Stimulated activated CD8-positive, alpha-beta memory T cell treated with anti-CD3 and anti-CD28 coated beads, Interleukin-2, amount 100 ng/mL, for 1 hour (primary cell): ENCODE measurements at places on chromosomes 7 and 10.

DNA sequence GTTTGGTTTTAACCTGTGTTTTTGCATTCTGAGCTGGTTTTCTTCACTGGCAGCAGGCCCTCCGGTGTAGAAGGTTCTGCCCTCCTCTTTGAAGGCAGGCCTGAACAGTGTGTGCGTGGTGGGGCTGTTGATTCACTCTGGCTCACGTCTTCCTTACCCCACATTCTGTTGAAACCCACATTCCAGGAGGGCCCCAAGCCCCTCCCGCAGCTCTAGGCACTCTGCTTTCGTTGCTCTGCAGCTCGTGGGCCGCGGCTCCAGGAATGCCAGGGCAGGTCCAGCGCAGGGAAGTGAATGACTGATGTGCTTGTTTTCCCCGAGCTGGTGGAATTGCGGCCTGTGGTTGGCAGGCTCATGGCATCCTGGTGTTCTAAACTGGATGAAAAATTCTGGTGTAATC is 49.0 kb downstream of the HTRA1 start:
- no peak for DNase-seq

DNA sequence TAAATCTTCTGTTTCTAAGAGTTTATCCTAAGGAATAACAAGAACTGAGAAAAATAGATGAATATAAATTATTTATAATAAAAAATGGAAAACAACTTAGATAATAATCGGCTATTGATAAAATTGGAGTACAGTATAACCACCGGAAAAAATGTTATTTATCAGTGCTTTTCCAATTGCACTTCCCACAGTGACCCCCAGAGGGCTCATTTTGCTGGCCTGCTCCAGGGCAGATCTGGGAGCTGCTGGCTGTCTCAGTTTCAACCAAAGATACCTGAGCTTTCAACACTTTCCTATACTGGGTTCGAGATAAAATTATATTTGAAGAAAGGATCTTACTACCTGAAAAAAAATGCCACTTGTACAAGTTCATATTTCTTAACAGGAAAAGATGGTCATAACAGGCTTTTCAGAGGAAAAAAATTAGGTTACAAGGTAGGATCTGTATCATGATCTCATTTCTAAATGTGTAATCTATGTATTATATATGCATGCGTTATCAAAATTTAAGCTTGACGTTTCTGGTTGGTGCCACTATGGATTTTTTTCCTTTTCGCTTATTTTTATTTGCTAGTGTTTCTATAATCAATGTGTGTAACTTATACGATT is 165.7 kb downstream of the NPSR1 start:
- peak; percentile 24 for DNase-seq

GRCh38 chr7:110733221-110733620 is 357.7 kb upstream of the LRRN3 start:
- DNase-seq: no peak

DNA sequence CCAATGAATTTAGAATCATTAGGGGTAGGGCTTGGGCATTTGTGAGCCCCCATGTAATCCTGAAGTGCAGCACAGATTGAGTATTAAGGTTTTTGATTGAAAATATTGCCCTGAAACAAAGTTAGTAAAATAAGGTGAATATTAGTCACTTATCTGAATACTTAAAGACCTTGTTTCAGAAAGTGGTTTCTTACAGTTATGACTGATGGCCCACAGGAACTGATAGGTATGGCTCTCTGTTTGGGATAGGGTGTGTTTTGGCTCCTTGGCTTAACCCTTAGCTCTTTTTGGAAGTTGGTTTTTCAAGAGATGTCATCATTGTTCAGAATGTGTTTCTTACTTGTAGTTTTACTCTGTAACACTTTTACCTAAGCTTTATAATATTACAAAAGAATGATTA is 34.8 kb downstream of the MDFIC start:
- no peak for DNase-seq

DNA sequence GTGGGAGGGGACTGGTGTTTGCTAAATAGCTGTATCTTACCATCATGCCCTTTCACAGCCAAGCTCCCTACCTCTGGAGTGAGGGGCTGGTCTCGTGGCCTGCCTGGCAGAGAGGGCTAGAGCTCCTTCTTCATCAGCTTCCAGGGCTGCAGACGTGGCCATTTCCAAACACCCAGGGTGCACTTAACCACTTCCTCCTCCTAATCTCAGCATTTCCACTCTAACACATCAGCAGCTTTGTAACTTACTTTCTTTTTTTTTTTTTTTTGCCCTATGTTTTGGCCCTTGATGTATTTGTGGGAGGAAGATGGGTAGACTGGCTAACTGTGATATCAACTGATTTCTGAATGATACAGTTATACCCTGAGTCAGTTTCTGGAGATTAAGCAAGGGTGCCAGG is 27.4 kb downstream of the LRRC4 start:
- no peak for DNase-seq
